ENCODE measurements at places on chromosomes 3 and 15.

GRCh38 chr15:41490355-41490754, 3.3 kb upstream of the ITPKA start:
- no peak for DNase-seq

GRCh38 chr3:30941342-30941741, 46.9 kb upstream of the GADL1 start:
- DNase-seq, result no peak

DNA sequence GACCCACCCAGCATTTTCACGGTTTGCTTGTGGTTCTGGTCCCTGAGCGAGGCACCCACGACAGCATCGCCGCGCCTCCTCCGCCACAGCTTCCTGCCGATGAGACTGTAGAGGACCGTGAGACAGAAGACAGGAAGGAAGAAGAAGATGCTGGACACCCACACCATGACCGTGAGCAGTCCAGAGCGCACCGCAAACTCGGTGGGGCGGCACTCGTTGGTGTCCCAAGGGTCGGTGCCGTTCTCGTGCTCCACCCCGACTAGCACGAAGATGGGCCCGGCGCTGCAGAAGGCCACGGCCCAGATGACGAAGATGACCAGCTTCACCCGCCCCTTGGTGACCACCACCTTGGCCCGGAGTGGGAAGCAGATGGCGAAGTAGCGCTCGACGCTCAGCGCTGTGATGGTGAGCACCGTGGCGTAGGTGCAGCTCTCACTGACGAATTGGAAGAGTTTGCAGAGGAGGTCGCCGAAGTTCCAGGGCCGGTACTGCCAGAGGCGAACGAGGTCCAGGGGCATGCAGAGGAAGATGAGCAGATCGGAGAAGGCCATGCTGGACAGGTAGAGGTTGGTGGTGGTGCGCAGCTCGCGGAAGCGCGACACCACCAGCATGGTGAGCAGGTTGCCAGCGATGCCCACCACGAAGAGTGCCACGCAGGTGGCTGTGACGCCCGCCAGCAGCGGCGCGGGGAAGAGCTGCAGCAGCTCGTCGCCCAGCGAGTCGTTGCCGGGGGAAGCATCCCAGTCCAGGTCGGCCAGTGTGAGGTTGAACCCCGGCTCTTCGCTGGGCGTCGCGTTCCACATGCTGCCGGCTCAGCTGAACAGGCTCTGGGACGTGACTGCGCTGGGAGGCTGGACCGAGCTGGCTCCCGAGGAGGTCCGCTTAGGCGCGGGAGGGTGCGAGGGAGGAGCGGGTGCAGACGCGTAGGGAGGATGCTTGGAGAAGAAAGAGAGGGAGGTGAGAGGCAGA, at the start of gene GHSR:
TSS of gene GHSR (minus strand) at position 846 of the 969 bp plus-strand sequence. CDS start at position 803, 43 bp downstream.
- DNase-seq, result no peak

DNA sequence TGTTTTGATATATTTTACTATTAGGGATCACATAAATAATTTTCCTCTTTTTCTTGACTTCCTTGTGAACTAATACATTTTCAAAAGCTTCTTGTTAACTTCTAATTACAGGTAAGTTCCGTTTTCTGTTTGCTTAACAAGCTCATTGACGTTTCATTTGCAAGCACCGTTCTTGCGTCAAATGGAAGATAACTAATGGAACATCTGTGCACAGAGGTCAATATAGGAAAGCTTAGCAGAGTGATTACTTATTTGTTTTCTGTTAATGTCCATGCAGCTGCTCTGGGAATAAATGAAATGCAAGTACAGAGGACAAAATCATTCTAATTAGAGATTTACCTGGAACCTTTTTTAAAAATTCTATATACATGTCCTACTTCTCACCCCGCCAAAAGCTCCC, 115.5 kb upstream of the C2CD4B start:
- DNase-seq, result no peak

GRCh38 chr3:4756855-4757574, 222.2 kb upstream of the BHLHE40 start:
- DNase-seq, result no peak

- no peak for DNase-seq
These were observed 22.4 kb downstream of the SENP5 start for GRCh38 chr3:196889844-196890708.

DNA sequence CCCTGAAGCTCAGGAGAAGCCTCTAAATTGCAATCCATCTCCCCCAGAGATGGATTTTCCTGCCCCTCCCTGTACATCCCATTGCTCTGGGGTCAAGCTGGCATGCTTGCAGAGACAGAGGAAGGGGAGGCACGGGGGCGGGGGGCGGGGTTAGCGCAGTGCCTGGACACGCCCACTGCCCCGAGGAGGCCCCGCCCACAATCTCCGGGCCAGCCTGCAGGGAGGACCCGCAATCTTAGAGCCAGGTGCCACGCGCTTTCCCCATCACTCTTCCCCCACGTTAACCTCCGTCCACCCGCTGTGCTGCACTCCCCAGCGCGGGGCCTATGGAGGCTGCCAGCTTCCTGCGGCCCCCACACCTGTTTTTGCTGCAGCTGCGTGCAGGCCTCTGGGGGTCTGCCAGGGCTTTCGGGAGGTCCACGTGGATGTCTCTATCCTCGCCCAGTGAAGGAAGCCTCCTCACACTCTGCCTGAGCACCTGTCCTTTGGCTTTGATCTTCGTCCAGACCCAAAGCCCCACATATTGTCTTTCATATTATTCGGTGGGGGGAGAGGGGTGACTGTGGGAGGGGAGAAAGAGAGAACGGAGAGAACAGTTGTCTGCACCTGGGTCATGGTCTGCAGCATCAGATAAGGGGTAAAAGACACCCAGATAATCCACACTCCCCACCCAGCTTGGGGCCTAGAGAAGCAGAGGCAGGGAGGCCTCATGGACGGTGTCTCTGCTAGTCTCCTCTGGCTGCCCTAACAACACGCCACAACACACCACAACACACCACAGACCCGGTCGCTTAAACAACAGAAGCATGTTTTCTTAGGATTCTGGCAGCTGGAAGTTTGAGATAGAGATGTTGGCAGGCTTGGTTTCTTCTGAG, 118.0 kb upstream of the MEF2A start:
- DNase-seq, result no peak

GRCh38 chr15:60419753-60420152, 22.0 kb upstream of the ANXA2 start:
- DNase-seq, result no peak

GRCh38 chr3:193207290-193208273, 33.4 kb upstream of the PLAAT1 start:
- DNase-seq, result no peak

GRCh38 chr15:87623832-87624231, 632.7 kb downstream of the NTRK3 start:
- DNase-seq, result no peak

Data from stimulated activated CD4-positive, alpha-beta T cell treated with anti-CD3 and anti-CD28 coated beads, Interleukin-15, amount 100 ng/mL, for 1 hour (primary cell).